ENCODE measurements at places on chromosomes 7 and 10.

- no peak for DNase-seq
Observed at GRCh38 chr10:103732339-103733044, 122.9 kb downstream of the SH3PXD2A start.

DNA sequence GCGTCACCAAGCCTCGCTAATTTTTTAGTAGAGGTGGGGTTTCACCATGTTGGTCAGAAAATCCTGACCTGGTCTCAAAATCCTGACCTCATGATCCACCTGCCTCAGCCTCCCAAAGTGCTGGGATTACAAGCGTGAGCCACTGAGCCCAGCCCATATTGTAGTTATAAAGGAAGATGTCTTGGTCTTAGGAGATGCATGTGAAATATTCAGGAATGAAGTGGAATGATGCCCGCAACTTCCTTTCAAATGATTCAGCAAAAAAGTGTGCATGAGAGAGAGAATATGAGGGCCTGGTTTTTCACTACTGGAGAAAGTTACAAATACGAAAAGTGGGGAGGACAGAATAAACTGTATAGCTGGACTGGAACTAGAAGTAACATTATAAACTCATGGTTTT is 15.9 kb downstream of the TMEM209 start:
- peak; percentile 58 for DNase-seq

GRCh38 chr7:155804897-155805825 is 7.1 kb downstream of the SHH start:
- peak; percentile 62 for DNase-seq

DNA sequence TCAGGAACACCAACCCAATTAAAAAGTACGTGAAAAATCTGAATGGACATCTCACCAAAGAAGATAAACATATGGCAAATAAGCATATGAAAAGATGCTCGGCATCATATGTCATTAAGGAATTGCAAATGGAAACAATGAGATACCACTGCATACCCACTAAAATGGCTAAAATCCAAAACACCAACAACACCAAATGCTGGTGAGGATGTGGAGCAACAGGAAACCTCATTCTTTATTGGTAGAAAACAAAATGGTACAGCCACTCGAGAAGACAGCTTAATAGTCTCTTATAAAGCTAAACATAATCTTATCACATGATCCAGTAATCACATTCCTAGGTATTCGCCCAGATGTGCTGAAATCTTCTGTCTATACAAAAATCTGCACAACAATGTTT is 13.1 kb downstream of the RSU1 start:
- no peak for DNase-seq

DNA sequence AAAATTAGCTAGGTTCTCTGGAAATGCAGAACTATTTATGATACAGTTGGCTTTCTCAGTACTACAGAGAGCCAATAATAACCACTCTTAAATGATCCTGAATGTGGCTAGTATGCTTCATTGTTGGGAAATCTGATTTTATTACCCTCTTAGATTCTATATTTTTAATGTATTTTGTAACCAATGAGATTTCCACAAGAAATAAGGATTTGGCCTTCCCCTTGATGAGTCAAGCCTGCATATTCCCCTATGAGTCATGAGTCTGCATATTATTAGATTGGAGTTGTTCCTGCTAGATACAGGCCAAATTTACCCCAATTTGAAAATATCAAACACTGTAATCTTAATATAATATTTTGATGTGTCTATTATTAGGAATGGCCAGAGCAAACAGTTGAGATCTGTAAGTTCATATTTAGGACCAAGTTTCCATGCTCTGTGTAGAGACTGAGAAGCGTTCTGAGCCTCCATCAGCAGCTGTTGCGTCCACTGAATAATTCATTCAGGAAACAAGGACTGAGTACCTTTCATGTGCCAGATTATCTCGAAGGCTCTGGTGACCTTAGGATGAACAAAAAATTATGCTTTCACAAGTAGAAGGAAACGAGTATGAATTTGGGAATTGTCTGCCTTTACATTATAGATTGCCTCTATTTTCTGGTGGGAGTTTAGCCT is 793.4 kb downstream of the NRG3 start:
- DNase-seq = no peak

DNA sequence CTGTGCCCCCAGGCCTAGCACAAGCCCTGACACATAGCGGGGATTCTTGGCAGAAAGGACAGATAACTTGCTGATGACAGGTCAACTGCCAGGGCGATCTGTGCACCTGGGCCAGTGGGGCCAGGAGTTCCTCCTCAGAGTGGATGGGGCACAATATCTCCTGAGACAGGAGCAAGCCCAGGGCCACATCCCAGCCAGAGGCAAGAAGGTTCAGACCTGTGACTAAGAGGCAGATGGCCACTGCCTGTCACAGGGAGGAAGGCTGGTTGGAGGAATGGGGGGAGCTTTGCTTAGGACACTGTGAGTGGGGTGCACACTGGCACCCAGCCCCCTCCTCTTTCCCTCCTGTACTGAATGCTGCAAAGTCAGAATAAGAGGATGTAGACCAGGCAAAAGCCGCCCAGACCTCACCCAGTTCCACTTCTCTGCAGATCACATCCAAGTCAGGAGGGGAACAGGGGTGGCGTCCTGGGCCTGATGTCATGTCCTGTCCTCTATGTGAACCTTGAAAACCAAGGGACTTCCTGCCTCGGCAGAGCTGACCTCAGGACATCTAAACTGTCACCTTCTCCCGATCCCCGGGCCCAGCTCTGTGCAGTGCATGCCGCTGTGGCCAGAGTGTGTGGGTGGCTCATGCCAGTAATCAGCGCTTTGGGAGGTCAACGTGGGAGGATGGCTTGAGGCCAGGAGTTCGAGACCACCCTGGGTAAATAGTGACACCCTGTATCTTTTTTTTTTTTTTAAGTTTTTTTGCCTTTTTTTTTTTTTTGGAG is 1.3 kb downstream of the GUSB start:
- DNase-seq = no peak

- peak; percentile 23 for DNase-seq
Observed at GRCh38 chr10:124041675-124042445, 51.5 kb downstream of the CHST15 start.

- DNase-seq = no peak
Observed at GRCh38 chr7:10720042-10720441, 253.6 kb upstream of the PHF14 start.

DNA sequence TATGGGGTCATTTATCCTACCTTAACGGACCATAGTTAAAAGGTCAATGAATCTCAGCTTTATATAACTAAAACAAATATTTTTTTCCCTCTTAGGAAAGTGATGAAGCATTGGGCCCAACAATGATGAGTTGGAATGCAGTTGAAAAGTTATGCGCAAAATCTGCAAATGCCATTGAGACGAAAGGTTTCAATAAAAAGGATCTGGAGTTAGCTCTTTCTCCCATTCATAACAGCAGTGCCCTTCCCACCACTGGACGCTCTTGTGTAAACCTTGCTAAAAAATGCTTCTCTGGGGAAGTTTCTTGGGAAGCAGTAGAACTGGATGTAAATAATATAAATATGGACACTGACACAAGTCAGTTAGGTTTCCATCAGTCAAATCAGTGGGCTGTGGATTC is 14.7 kb downstream of the MASTL start:
- DNase-seq = no peak

DNA sequence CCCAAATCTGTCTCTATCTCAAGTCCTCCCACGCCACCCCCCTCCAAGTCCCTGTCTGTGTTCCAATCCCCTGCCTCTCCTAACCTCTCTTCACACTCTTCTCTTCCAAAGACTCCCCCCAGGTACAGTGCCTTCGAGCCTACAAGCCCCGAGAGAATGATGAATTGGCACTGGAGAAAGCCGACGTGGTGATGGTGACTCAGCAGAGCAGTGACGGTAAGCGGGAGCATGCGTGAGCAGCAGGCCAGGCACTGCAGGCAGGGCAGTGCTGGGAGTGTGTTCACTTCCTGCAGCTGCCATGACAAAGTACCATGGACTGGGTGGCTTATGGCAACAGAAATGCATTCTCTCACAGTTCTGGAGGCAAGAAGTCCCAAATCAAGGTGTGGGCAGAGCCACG is 23.4 kb downstream of the ARHGEF5 start:
- no peak for DNase-seq

- DNase-seq = no peak
Observed at GRCh38 chr10:12241810-12242529, 46.0 kb downstream of the CDC123 start.

DNA sequence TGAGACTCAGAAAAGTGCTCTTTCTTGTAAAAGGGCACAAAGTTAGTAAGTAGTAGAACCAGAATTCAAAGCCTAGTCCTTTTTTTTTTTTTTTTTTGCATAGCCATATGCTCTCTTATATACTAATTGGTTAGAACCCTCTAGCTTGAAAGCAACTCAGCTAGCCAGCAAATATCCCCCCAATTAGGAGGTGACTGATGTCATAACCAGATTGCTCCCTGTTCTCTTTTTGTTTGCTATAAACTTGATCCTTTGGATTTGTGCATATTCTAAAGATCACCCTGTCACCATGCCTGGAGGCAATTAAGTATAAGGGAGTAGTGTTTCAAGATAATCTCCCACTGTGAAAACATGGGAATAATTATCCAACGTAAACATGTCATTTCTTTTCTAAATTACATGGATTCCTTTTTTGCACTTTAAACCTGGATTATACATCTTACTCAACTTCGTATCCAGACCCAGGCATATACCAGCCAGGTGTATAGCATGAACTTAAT is 963.4 kb downstream of the CNTNAP2 start:
- DNase-seq = no peak

GRCh38 chr10:106919871-106920282 is 244.6 kb downstream of the SORCS1 start:
- no peak for DNase-seq

DNA sequence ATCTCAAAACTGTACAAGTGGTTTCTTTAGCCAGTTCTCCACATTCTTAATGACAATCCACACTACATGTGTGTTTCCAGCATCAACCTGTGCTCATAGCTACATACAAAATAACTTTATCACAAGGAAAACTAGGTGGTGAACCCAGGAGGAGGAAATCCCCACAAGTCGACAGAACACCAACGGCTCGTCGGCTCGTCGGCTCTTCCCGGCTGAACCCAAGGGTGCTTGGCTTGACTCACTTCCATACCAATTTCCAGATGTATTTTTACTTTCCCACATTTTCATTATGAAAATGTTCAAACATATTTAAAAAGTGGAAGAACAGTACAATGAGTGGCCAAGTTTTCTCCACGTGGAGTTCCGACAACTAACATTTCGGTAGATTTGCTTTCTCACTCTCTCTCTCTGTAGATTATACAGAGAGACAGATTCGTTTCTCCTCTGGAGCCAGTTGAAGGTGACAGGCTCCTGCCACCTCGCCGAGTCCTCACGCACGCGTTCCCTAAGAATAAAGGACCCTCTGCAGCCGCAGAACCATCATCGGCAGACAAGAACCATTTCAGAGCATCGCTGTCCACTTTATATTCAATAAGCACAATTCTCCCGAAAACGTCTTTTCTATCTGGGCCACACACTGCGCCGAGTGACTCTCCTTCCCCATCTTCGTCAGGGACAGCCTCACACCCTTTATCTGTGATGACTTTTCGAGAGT is 53.3 kb downstream of the DIP2C start:
- no peak for DNase-seq

GRCh38 chr10:34584164-34584563 is 230.9 kb downstream of the PARD3 start:
- DNase-seq = peak; percentile 91

GRCh38 chr7:159015454-159016410 is 128.9 kb downstream of the VIPR2 start:
- DNase-seq = no peak

GRCh38 chr10:131728286-131729228 is 172.3 kb upstream of the PPP2R2D start:
- no peak for DNase-seq

- DNase-seq = peak; percentile 34
Observed at GRCh38 chr10:122417667-122418066, 36.8 kb upstream of the ARMS2 start.

- DNase-seq = no peak
Observed at GRCh38 chr10:89299031-89299430, 2.8 kb upstream of the IFIT2 start.

- DNase-seq = no peak
Observed at GRCh38 chr10:55400075-55400849, 599.2 kb upstream of the PCDH15 start.

DNA sequence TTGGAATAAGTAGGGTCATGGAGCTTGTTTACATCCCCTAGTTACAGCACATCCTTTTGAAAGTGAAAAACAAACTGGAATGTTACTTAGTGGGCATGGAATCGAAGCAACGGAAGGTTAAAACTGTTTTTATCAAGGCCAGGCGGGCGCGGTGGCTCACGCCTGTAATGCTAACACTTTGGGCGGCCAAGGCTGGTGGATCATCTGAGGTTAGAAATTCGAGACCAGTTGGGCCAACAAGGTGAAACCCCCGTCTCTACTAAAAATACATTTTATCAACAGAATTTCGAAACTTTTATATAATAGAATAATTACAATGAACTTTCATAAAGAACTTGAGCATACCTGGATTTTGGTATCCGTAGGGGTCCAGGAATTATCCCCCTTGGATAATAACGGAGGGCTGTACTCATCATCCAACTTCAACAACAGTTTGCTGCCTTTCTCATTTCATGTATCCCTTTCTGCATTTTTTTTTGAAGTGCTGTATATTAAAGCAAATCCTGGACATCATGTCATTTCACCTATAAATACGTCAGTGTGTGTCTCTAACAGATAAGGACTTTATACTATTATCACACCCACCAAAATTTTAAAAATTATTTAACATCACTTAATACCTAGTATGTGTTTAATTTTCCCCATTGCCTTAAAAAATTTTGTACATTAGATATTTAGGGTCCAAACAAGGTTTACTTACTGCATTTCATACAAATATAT is 1.3 kb upstream of the TMED4 start:
- no peak for DNase-seq

GRCh38 chr7:143487566-143487965 is 9.9 kb downstream of the TAS2R41 start:
- peak; percentile 71 for DNase-seq

All from fibroblast of gingiva (primary cell).